ENCODE measurements at places on chromosomes 16 and 17.

DNA sequence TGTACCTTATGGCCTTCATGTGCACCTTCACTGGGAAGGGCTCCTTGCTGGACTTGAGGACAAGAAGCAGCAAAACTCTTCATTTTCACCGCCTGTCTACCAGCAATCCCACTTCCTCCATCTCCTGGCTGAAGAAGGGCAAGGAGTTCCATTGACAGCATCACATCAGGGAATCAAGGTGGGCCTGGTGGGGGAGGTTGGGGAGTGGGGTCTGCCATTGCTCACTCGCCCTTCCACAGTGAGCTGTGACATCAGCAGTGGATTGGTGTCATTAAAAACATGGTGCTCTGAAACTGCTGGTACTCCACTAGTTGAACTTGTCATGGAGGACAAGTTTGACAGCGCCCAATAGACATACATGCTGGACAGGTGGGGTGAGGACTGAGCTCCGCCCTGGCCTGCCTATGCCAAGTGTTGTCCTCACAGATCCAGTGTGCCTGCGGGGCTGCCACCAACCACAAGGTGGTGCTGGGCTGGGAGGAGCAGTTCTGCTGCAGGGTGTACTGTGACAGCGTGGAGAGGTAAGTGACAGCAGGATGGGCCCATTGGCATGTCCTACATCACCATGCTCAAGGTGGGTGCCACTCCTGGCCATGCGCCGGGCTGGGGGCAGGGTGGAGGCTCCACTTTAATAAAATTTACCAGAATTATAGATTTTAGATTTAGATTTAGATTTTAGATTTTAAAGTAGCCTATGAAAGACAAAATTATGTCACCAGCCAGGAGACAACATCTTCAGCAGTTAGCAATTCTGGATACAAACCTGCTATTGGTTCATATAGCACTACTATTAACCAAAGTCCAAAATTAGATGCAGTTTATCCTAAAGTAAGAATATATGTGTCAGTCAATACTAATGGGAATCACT, 1729.1 kb downstream of the TP53TG3F start:
- no peak for DNase-seq

GRCh38 chr17:61331886-61332285, 67.8 kb upstream of the TBX2 start:
- DNase-seq, result no peak

DNA sequence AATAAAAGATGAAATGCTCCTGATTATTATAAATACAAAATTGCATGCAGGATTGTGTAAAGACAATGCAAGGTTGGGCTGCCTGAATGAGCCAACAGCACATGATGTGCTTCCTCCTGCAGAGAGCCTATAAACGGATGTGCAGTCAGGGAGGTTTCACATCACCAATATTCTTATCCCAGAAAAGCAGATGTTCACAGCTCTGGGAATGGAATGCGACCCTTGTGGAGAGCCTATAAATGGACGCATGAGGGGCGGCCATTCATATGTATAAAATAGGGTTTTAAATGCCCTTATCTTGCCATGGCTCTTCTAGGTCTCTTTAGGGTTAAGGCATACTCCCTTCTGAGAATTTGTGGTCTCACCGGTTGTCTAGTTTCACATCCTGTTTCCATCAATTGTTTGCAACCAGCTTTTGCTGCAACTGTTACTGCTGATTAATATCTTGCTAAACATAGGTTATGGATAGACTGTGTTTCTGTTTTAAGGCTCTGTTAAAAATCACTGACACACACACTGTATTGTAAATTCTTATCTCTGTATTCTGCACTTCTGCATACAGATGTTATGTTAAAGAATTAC, 31.9 kb downstream of the SLFN11 start:
- no peak for DNase-seq

- no peak for DNase-seq
Measured at GRCh38 chr17:80917716-80918560, 73.7 kb upstream of the CHMP6 start.

DNA sequence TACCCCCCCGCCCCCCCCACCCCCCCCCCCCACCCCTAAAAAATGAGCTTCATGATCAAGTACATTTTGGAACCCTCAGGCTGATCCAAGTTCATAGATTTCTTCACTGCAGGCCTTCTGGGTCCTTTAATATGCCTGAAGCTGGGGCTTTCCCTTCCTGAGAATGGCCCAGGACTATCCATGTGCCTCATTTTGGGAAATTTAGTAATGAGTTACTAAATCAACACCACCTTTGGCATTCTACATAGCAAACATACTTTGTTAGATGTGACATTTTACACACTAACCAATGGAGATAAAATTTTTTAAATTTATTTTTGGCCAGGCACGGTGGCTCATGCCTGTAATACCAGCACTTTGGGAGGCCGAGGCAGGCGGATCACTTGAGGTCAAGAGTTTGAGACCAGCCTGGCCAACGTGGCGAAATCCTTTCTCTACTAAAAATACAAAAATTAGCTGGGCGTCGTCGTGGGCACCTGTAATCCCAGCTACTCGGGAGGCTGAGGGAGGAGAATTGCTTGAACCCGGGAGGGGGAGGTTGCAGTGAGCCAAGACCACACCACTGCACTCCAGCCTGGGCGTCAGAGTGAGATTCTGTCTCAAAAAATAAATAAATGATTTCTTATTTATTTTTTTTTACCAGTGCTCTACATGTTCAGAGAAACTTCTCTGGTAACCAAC, 14.0 kb downstream of the HERPUD1 start:
- no peak for DNase-seq

DNA sequence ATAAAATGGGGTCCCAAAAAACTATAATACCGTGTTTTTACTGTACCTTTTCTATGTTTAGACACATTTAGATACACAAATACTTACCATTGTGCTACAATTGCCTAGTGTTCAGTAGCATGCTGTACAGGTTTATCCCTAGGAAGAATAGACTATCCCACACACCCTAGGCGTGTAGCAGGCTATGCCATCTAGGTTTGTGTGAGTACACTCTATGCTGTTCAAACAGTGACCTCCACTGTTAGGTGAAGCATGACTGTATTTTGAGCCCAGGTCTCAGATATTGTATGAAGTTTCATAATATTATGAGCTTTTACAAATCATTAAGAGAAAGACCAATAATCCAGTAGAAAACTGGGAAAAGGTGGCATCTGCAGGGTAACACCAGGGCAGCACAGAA, 23.6 kb downstream of the MILR1 start:
- no peak for DNase-seq

DNA sequence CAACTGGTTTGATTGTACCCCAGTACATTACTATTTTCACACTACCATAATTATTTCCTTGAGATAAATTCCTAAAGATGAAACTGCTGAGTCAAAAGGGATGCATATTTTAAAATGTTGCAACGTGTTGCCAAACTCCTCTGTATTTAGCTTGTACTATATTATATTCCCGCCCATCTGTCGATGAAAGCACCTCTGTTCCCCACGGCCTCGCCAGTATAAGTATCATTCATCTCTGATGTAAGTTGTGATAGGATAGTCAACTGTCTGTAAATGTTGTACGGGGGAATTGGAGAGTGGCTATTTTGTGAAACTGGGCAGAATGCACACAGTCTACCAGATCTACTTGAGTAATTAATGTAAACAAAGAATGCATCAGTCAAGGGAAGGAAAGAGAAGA, 47.7 kb upstream of the TNRC6A start:
- DNase-seq, result no peak

DNA sequence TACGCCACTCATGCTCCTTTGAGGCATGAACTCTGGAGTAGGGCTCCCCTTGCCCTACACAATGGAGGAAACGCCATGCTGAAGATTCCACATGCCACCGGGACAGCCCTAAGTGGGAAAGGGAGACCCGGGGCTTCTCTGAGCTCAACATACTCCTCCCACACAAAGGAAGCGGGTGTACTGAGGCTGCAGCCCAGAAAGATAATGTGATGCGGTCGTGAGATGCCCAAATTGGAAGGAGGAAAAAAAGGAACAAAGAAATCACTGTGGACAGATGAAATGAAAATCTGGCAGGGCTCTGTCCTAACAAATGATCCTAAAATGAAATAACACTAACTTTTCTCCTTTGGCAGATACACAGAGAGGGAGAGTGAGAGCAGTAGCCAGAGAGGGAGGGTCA, 182.1 kb downstream of the ZFHX3 start:
- no peak for DNase-seq

DNA sequence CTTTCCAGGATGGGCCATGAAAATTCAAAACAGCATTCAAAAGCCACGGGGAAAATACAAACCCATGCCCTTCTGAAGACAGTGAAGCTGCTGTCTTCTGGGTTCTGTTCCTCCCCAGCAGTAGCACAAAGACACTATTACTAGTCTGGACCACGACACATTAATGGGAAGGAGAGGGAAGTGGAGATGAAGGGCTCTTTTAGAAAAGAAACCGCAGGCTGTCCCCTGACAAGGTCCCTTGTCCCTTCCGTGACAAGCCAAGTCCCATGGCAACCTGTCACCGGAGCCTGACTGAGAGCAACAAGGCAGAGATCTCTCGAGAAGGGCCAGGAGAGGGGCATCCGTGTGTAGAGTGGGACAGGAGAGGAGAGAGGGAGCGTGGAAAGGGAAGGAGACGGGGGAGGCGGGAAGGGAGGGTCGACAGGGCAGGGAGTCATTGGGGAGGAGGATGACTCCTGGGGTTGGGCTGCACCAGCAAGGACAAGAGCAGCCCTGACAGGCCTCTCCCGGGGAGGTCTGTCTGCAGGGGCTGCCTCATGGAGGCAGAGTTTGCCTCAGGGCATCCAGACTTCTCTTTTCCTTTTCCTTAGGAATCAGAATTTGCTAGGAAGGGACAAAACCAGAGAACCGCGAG, 436.2 kb downstream of the SLC39A11 start:
- peak; percentile 31 for DNase-seq

DNA sequence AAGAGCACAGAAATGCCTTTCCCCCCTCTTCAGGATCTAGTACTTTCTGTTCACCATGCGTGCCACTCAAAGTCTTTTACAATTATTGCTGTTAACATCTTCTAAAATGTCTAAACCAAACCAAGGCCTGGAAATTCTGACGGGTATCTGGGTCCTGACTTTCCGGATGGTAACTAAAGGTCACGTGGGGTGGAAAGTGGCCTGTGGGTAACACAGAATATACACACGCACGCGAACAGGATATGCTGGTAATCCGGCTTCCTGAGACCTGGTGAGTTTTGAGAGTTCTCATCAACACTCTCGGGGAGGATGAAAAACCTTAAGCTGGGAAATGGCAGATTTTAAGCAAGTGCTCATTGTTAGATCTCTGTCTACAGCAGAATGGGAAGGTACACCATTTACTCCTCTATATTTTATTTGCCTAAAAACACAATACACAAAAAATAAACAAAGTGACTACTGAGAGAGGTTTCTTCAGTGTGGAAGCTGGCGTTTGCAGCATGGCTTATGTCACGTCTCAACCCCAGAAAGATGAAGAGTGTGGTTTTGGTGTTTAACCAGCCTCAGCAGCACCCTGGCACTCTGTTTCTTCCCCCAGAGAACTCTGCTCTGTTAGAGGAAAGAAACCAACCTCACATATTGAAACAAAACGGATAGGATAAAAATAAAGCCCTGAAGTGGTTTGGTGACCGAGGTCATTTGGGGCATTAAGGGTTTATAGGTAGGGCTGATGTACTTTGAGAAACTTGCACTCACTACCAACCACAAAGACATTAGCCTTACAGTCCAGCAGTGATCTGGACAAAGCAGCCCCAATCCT, 37.3 kb downstream of the SMG6 start:
- DNase-seq, result no peak

DNA sequence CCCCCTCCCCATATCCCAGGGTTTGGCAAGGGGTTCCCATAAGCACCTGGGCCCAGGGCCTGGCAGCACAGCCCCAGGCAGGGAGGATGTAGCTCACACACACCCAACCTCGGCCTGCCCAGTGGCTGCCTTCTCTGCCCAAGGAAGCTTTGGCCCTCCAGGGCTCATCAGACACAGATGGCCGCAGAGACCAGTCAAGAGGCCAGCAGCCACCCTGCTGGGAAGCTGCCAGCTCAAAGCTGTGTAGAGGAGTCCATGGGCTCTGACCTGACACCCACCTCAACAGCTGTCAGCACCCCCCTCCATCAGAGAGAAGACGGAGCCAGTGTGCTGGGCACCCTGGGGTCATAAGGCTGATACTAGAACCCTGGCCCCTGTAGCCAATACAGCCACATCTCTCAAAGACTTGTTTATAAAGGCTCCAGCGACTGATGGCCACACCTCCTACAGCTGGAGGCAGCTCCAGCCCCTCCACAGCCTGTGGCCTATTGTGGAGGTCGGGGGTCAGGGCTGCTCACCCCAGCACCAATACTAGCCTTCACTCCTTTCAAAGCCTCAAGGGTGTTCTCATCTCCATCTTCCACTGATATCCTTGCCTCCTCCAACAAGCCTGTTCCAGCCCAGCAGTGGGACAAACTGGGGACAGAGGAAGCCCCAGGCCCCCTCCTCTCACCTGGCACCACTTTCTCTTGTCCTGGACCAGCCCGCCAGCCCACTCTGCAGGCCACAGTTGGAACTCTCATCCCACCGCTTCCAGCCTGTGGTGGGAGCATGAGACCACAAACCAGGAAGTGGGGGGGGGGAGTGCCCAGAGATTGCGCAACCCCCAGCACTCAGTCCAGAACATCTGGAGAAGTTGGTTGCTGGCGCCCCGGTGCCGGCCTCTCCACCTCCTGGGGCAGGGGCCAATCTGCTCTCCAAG, 2.2 kb upstream of the MPG start:
- no peak for DNase-seq

DNA sequence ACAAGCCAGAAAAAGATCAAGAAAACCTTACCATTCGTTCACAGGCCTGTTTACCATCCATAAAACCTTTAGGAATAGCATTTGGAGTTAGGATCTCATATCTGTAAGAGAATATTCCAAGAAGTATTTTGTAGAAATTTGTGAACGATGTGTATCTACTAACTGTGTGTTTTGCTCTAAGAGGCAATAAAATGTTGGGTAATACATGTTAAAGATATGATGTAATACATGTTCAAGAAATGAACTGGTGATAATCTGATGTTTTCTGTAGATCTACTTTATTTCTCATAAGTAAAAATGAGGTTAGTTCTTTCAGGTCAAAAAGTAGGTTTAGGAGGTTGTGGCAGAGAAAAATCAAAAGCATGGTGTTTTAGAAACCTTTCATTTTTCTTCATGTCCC, 83.2 kb downstream of the NDEL1 start:
- DNase-seq, result no peak

DNA sequence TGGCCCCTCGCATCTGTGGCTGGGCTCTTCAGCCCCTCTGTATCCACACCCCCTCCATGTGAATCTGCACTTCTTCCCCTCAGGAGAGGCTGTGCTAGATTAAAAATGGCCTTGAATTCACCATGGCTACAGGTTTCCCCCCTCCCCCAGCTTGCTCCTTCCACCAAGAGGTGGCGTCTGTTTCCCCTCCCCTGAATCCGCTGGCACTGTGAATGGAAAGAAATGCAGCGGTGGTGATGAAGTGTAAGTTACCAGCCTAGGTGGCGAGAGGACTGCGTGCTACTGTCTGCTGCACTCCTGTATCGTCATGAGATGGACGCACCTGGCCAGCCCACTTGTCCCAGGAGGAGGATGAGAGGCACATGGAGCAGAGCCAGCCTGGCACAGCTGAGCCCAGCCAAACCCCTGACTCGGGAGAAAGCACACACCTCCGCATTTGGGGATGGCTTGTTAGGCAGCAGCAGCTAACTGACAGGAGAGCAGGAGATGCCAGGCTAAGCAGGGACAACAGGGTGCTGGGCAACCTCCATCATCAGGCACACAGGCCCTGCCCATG, 26.2 kb downstream of the TNFRSF13B start:
- DNase-seq, result no peak

GRCh38 chr17:74605361-74605760, 13.3 kb upstream of the CD300LD start:
- DNase-seq, result no peak

Data from NCI-H187 (cell line).